Cerebellar nuclear complex (tissue), 1 donor: ENCODE measurements at places on chromosomes 5 and 9.

GRCh38 chr5:58072300-58072965 is 387.5 kb downstream of the PLK2 start:
- no peak for DNase-seq

- DNase-seq, result peak; percentile 80
Measured at GRCh38 chr5:41193456-41194205, 19.7 kb downstream of the C6 start.

- DNase-seq, result no peak
Measured at GRCh38 chr9:78297672-78297961, 692 bp downstream of the PSAT1 start.

DNA sequence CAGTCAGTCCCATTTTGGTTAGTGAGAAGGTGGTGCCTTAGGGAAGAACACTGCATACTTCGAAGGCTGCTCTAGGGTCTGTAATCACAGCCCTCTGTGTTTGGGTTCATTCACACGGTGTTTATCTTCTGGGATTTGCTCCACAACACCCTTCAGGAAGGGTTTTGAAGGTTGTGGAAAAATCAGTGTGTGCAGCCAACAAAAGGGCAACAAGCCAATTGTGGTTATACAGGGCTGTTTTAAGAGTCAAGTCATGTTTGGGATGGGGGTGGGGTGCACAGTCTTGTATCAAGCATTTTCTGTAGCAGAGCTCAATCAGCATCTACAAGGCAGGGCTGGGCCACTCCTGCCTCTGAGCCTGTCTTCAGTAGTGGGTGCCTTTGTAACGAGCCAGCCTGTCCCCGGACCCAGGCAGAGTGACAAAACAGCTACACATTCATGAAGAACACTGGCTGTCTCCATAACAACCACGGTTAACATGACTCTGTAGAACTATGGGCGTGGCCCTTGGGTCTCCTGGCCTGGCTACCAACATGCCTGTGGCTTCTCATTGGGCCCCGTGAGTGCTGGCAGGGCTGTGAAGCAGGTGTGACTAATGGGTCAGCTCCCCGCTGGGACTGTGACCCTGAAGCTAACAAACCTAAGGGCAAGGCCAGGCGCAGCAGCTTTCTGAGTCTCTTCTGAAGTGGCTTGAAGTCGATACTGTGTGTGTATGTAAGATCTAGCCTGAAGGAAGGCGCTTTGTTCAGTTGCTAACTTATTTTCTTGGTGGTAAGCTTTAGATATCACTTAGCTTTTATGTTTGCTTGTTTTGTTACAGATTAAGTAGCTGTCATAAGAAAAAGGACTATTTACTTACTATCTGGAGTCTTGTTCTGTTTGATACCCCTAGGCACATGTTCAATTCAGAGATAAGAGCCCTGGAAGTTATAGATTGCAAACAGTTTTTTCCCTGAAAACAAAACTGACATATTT is 27.9 kb upstream of the GOLM1 start:
- no peak for DNase-seq

DNA sequence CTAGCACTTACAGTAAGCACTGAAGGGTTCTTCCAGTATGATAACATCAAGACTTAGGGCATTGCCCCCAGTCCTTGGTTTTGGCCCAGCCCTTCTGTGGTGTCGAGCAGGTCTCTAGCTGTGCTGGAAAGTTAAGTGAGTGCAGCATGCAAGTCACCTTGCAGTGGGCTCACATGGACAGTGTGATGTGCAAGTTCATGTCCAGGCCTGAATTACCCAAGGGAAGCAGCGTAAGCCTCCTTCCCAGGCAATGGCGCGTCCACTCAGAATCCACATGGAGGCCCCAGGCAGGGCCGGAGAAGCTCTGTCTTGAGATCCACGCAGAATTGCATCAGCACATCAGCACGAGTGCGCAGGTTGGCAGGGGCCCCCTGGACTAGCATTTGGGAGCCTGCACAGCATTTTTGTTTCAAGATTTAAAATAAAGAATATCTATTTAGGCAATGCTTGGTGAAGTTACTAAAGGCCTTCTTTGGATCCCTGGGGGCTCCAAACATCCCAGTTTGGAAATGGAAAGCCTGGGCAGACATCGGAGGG is 108.4 kb upstream of the ALDH1B1 start:
- no peak for DNase-seq

- no peak for DNase-seq
Measured at GRCh38 chr5:6158974-6159831, 219.1 kb downstream of the MED10 start.

- DNase-seq, result no peak
Measured at GRCh38 chr9:86449246-86449645, 95.0 kb upstream of the TUT7 start.

GRCh38 chr5:93924628-93925027 is 183.2 kb upstream of the POU5F2 start:
- DNase-seq, result no peak

DNA sequence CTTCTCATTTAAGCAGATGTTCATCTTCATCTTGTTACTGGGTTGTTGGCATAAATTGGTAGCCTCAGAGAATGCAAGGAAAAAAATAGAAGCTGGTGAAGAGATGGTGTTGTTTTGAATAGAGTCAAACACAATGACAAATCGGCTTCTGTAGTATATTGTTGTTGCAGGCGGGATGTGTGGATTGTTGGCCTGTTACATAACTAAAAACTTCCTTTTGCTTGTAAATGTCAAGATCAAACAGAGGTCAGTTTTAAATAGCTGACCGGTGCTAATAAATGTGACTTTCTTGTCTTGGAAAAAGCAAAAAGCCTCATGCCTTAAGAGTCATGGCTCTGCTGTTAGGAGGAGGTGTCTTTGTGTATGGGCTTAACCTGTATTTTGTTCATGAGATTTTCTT is 59.2 kb downstream of the CCDC192 start:
- DNase-seq, result no peak

DNA sequence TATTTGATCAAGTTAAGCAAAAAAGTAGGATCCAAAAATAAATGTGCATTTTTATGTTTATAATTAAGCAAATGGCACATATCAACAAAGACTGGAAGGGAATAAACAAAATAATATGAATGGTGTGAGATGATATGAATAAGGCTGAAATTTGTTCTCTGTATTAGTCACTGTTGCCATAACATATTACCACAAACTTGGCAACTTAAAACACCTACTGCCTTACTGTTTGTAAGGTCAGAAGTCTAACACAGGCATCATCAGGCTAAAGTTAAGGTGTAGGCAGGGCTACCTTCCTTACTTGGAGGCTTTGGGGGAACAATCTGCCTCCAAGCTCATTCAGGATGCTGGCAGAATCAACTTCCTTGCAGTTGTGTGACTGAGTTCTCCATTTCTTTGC is 19.3 kb downstream of the PGGT1B start:
- DNase-seq, result no peak

GRCh38 chr5:180472269-180472668 is 21.9 kb upstream of the CNOT6 start:
- no peak for DNase-seq
